ENCODE measurements at places on chromosomes 5 and 9. TPM values are rescaled to one million over a fixed set of nuclear protein-coding genes. Genes with fewer than 3 reads are reported as not detected.

- H3K4me3 ChIP-seq = no peak overlapping the region
- H3K36me3 ChIP-seq = no peaks in the 10 kb centered on the region
- no peak for DNase-seq
- no peaks in the 10 kb centered on the region for H3K4me1 ChIP-seq
- H3K27me3 ChIP-seq = no peaks in the 10 kb centered on the region
- H3K27ac ChIP-seq = no peak overlapping the region
Observed at GRCh38 chr5:68314465-68314864, 98.9 kb downstream of the PIK3R1 start.

GRCh38 chr5:1876660-1877064, 6.1 kb downstream of the IRX4 start:
- peaks cover 90% of the 10 kb centered on the region for H3K27me3 ChIP-seq
- DNase-seq = no peak
- H3K4me1 ChIP-seq = peaks cover 8% of the 10 kb centered on the region
- no peak overlapping the region for H3K4me3 ChIP-seq

DNA sequence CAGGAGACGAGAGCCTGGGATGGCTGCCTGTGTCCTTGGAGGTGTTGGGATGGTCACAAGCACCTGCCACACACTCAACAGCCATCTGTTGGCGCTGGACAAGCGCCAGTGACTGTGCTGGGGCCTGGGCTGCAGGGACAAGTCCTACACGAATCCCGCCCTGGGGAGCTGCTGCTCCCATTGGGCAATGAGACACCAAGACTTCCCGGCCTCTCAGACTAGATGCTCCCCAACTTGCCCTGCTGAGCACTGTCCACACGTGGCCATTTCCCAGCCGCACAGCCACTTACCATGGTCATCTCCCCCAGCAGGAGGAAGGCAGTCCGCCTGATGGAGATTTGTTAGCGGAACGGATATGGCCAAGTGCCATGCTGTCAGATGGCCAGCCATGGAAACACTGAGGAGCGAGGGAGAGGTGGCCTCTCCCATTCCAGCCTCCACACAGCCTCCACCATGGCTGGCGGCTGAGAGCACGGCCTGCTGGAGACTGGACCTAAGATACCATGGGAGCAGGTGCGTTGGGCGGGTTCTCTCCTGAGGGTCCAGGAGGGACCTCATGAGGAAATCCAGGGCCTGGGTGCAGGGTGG, 43.9 kb downstream of the PRRT1B start:
- no peak overlapping the region for H3K27ac ChIP-seq
- no peaks in the 10 kb centered on the region for H3K27me3 ChIP-seq
- no peak overlapping the region for H3K4me3 ChIP-seq
- H3K36me3 ChIP-seq = peaks cover 65% of the 10 kb centered on the region
- no peak for DNase-seq
- H3K4me1 ChIP-seq = peaks cover 7% of the 10 kb centered on the region

DNA sequence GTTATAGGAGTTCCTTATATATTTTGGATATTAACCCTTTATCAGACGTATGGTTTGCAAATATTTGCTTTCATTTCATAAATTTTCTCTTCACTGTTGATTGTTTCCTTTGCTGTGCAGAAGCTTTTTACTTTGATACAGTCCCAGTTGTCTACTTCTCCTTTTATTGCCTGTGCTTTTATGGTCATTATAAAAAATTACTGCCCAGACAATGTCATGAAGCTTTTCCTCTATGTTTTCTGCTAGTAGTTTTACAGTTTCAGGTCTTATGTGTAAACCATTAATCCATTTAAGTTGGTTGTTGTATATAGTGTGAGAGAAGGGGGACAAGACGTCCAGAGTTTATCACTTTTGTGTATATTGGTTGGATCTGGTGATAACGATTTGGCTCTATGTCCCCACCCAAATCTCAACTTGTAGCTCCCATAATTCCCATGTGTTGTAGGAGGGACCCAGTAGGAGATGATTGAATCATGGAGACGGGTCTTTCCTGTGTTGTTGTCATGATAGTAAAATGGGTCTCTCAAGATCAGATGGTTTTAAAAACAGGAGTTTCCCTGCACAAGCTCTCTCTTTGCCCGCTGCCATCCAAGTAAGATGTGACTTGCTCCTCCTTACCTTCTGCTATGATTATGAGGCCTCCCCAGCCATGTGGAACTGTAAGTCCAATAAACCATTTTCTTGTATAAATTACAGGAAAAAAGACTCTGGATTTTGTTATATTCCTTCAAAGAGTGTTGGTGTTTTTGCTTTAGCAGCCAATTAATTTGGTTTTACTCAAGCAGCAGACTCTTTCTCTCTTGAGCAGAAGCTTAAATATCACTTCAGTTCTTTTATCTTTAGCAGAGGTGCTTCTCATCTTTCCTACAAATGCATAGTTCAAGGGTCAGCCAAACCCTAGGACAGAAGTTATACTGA, 13.7 kb downstream of the F2R start:
- H3K36me3 ChIP-seq = no peaks in the 10 kb centered on the region
- H3K4me1 ChIP-seq = no peaks in the 10 kb centered on the region

- no peaks in the 10 kb centered on the region for H3K36me3 ChIP-seq
- H3K27ac ChIP-seq = no peak overlapping the region
- no peak overlapping the region for H3K4me3 ChIP-seq
- no peak for DNase-seq
- no peaks in the 10 kb centered on the region for H3K27me3 ChIP-seq
Observed at GRCh38 chr5:8316608-8317280, 447.8 kb downstream of the MTRR start.

GRCh38 chr5:179316111-179316551, 29.1 kb downstream of the ADAMTS2 start:
- H3K27me3 ChIP-seq = no peaks in the 10 kb centered on the region
- DNase-seq = peak; percentile 39
- H3K4me3 ChIP-seq = no peak overlapping the region
- no peaks in the 10 kb centered on the region for H3K36me3 ChIP-seq

DNA sequence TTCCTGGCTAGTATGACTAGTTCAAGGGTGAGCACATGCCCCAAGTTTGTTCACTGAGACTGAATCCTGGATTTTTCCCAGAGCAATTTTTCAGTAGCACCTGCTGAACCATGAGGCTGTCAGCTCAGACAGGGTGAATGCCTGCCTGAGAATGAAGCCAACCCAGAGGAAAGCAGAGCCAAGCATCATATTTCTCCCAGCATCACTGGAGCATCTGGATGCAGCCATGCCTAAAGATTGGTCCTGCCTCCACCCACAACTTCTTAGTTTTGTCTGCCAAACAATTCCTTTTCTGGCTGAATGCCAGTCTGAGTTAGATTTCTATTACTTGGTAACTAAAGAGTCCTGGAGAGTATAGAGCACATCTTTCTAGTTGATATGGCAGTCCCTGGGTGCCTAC, 343.6 kb downstream of the CSNK1G3 start:
- no peak for DNase-seq
- H3K27ac ChIP-seq = no peak overlapping the region
- no peaks in the 10 kb centered on the region for H3K27me3 ChIP-seq

DNA sequence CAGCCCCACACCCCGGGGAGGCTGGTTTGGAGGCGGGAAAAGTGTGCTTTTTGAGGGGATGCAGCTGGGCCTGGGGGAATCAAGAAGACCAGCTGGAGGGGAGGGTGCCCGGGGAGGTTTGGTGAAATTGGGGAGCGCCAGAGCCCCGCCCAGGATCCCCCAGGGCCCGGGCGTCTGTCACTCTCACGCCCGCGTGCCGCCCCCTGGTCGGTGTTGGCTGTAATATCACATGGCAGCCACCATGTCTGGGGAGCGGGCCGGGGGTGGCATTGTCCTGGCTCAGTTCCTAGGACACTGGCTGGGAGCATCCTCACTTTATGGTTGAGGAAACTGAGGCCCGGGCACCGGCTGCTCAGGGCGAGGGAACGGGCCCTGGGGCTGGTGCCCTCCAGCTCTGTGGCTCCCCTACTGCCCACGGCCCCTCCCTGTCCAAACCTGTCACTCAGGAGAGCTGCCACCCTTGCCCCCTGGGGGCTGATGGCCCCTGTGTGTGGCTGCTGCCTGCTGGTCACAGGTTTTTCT, 27.5 kb downstream of the ASS1 start:
- H3K36me3 ChIP-seq = no peaks in the 10 kb centered on the region
- H3K4me1 ChIP-seq = no peaks in the 10 kb centered on the region
- H3K27ac ChIP-seq = no peak overlapping the region
- no peak for DNase-seq
- H3K4me3 ChIP-seq = no peak overlapping the region

- DNase-seq = no peak
- no peaks in the 10 kb centered on the region for H3K36me3 ChIP-seq
- no peak overlapping the region for H3K4me3 ChIP-seq
- H3K27ac ChIP-seq = no peak overlapping the region
- H3K4me1 ChIP-seq = no peaks in the 10 kb centered on the region
- no peaks in the 10 kb centered on the region for H3K27me3 ChIP-seq
Observed at GRCh38 chr9:126097679-126098078, 228.9 kb upstream of the MVB12B start.

DNA sequence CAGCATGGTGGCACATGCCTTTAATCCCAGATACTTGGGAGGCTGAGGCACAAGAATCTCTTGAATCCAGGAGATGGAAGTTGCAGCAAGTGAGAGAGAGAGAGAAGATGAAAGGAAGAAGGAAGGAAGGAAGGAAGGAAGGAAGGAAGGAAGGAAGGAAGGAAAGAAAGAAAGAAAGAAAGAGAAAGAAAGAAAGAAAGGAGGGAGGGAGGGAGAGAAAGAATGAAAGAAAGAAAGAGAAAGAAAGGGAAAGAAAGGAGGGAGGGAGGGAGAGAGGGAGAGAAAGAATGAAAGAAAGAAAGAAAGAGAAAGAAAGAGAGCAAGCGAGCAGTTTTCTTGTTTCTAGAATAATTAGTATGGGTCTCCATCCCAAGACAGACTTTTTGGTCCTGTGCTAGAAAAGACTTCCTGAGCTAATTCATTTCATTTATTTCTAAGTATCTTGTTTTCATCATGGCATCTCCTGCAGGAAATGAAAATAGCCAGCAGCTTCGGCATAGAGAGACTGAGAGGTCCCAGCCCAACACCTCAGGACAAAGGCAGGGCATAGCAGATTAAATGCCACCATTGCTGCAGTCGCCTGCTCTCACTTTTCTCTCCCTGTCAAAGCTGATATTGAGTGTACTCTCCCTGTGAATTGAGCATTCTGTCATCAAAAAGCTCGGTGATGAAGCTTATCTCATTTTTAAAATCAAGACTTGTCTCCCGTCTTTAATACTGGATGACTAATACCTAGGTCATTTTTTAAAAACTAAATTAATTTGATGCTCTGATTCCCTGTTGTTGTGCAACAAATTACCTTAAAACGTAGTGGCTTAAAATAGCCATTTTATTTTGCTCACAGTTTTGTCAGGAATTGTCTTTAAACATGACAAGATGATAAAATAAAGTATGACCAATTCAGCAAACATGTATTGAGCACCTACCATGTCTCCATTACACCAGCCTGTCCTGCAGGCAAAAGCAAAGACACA, 91.8 kb upstream of the ADRA1B start:
- no peak for DNase-seq
- no peak overlapping the region for H3K27ac ChIP-seq
- H3K4me1 ChIP-seq = peaks cover 26% of the 10 kb centered on the region
- H3K36me3 ChIP-seq = no peaks in the 10 kb centered on the region

DNA sequence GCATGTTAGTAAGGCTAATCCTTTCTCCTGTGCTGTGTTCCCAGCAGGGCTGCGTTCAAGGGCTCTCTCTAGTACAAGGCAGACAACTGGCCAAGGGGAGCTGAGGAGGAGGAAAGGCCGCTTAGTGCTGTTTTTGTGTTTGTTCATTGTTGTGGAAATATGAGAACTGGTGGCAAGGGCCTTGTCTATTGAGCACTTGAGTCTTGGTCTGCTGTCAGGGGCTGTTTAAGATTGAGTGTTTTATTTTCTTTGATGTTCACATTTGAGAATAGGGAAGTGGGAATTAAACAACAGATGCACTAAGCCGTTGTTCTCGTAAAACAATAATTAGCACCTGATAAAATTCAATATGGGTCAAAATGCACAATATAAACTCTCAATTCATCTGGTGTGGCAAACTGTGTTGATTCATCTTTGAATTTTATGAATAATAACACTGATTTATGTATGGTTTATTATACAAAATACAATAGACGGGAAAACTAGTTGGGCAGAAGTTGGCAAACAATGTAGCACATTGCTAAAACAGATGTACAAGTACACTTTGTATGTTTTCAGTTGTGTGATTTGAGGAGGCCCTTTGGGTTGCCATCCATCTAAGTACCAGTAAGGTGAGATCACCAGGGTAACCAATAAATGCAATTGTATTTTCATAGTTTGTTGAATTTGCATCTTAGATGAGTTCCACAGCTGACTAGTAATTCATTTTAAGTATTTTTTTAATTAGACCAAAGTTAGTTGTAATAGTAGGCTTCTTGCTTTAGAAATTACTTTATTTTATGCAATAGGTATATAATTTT, 97.6 kb upstream of the GRHPR start:
- no peaks in the 10 kb centered on the region for H3K4me1 ChIP-seq
- no peaks in the 10 kb centered on the region for H3K27me3 ChIP-seq
- H3K27ac ChIP-seq = no peak overlapping the region
- no peak overlapping the region for H3K4me3 ChIP-seq
- DNase-seq = no peak

GRCh38 chr9:134341306-134341705, 15.1 kb downstream of the RXRA start:
- H3K4me3 ChIP-seq = no peak overlapping the region
- H3K27ac ChIP-seq = peak overlapping the region; percentile 74
- H3K27me3 ChIP-seq = no peaks in the 10 kb centered on the region
- H3K4me1 ChIP-seq = peaks cover 92% of the 10 kb centered on the region
- no peaks in the 10 kb centered on the region for H3K36me3 ChIP-seq

GRCh38 chr5:175335691-175336090, 108.3 kb downstream of the DRD1 start:
- no peaks in the 10 kb centered on the region for H3K27me3 ChIP-seq
- no peaks in the 10 kb centered on the region for H3K4me1 ChIP-seq
- H3K36me3 ChIP-seq = no peaks in the 10 kb centered on the region
- H3K27ac ChIP-seq = no peak overlapping the region
- DNase-seq = no peak

- no peak overlapping the region for H3K4me3 ChIP-seq
- no peaks in the 10 kb centered on the region for H3K27me3 ChIP-seq
- H3K4me1 ChIP-seq = peaks cover 7% of the 10 kb centered on the region
- H3K27ac ChIP-seq = no peak overlapping the region
- no peaks in the 10 kb centered on the region for H3K36me3 ChIP-seq
Observed at GRCh38 chr9:79652598-79652997, 80.8 kb downstream of the TLE4 start.

- no peaks in the 10 kb centered on the region for H3K36me3 ChIP-seq
- peaks cover 3% of the 10 kb centered on the region for H3K4me1 ChIP-seq
- no peak overlapping the region for H3K27ac ChIP-seq
- H3K4me3 ChIP-seq = no peak overlapping the region
- DNase-seq = no peak
Observed at GRCh38 chr9:116546711-116547581, 140.2 kb upstream of the TRIM32 start.

- H3K4me1 ChIP-seq = no peaks in the 10 kb centered on the region
- H3K27me3 ChIP-seq = no peaks in the 10 kb centered on the region
- no peaks in the 10 kb centered on the region for H3K36me3 ChIP-seq
- no peak for DNase-seq
- H3K4me3 ChIP-seq = no peak overlapping the region
Observed at GRCh38 chr9:23541976-23542375, 284.1 kb downstream of the ELAVL2 start.

The LHX3 gene
- total RNA-seq = not detected

The CDC20B gene
- total RNA-seq = not detected

The BTNL3 gene
- total RNA-seq = not detected

The C9orf43 gene
- total RNA-seq = not detected

The LOX gene
- 26.8 TPM for total RNA-seq

The PIP5KL1 gene
- 3.5 TPM for total RNA-seq

The POLE3 gene
- total RNA-seq = 31.0 TPM

The CSNK1A1 gene
- total RNA-seq = 191 TPM

The DDX4 gene
- not detected for total RNA-seq

The ZFP37 gene
- total RNA-seq = 2.4 TPM

The CNTLN gene
- 7.4 TPM for total RNA-seq

The OTULINL gene
- 104 TPM for total RNA-seq

The PCDHGA8 gene
- total RNA-seq = 1.2 TPM

The TMEM215 gene
- not detected for total RNA-seq

The PCDHB3 gene
- total RNA-seq = 1.9 TPM
